ENCODE measurements at places on chromosomes 1 and 21. TPM values are rescaled to one million over a fixed set of nuclear protein-coding genes. Genes with fewer than 3 reads are reported as not detected.

NFIA gene
- total RNA-seq, result 47.0 TPM

WLS gene
- 163 TPM for total RNA-seq

CACNA1E gene
- not detected for total RNA-seq

LAX1 gene
- total RNA-seq, result not detected

MRPL39 gene
- 28.1 TPM for total RNA-seq

CHD5 gene
- total RNA-seq, result 0.11 TPM

HES4 gene
- 32.0 TPM for total RNA-seq

DNA sequence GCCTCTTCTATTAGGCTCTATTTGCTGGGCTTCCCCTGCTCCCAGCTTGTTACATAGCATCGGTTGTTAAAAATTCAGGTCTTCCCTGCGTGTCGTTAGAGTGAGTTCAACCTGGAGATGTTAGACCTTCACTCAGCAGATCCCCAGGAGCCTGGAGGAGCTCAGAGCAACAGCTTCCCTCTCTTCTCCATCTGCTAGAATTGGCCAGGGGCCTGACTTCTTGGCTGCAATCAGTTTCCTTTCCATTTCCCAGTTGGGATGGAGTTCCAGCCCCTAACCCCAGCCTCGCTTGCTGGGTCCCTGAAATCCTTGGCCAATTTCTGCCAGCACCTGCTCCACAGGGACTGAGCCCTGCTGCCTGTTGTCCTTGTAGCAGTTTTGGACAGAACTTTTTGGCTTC, 55.9 kb downstream of the MT1HL1 start:
- no peak for DNase-seq

DNA sequence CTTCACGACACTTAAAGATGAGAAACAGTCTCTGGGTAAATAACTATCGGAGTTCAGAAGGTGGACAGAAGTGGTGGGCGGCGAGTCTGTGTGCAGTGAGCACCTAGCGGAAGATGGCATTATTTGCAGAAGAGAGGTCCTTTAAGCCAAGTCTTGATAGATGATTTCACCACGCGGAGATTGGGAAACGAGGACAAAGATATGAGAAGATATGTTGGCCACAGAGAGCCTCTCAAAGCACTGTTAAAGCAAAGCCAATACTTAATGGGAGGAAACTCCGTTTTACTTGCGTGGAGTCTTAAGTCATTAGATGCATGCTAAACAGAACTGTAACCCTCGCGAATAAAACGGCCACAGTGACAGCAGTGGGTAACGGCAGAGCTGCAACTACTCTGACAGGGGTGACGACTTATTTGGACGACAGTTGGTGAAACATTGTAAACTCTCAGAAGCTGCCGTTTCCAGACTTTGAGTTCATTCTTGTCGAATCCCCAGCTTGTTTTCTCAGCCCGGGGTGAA, 577 bp upstream of the CEP350 start:
- no peak for DNase-seq

- peak; percentile 23 for DNase-seq
Observed at GRCh38 chr21:16773206-16773605, 739.6 kb upstream of the CXADR start.

DNA sequence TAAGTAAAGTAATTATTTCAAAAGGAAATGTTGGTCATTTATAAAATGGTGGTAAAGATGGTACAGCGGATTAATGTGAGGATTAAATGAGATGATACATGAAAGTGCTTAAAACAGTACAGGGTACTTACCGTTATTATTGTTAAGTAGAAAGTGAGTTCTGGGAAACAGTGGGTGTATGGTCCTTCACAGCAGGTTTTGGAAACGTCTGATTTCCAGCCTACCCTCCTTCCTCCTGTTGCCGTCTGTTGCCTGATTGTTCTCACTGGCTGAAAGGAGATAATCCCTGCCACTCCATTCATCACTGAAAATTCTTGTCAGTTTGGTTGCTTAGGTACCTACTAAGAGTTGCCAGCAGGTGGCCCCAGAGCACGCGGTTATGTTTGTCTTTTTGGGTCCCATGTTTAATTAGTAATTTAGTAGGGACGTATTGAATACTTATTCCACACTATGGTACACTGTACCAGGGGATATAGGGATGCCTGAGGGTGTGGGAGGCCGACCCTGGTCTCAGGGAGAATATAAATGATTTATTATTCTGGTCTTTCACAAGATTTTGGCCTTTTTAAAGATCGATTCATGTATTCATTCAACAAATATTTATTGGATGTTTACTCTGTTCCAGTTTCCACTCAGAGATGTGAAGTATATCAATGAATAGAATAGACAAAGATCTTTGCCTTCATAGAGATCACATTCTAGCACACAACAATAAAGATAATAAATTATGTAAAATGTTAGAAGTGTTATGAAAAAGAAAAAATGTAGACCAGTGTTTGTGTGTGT, 30.8 kb upstream of the RPTN start:
- peak; percentile 65 for DNase-seq

GRCh38 chr1:229643996-229644745, 18.1 kb downstream of the URB2 start:
- DNase-seq, result no peak

- DNase-seq, result no peak
Observed at GRCh38 chr1:227766015-227766634, 30.9 kb downstream of the SNAP47 start.

- peak; percentile 42 for DNase-seq
Observed at GRCh38 chr1:20486457-20487235, 636 bp upstream of the CAMK2N1 start.

DNA sequence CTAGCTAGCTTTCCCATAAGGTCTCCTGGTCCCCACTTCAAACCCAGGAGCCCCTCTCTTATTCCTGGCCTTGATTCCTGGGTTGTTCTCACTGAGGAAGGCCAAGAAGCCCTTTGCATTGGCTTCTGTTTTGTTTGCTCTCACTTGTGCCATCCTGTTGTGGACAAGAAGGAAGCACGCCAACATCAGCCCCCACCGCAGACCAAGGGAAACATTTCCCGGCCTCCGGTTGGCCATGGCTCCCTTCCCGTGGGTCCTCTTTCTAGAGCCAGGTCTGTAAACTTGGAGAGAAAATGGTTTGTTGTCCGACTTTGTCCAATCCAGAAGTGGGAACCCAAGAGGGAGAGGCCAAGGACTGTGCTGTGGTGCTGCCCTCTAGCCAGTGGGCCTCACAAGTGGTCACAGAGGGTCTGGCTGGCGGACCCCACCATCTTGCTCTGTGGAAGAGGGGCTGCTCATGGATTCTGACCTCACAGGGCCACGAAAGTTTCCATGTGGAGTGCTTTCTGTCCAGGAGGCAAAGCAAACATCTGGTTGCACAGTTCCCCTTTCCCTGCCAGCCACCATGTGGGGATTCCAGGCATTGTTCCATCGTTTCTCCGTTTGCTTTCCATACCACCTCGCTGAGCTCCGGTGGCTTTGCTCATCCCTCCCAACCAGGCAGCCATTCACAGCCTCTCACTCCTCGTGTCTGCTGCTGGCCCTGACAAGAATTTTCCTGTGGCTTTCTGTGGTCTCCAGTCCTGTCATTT, 18.9 kb upstream of the TENT5C start:
- DNase-seq, result no peak

- no peak for DNase-seq
Observed at GRCh38 chr1:47646676-47647075, 208.8 kb downstream of the FOXD2 start.

DNA sequence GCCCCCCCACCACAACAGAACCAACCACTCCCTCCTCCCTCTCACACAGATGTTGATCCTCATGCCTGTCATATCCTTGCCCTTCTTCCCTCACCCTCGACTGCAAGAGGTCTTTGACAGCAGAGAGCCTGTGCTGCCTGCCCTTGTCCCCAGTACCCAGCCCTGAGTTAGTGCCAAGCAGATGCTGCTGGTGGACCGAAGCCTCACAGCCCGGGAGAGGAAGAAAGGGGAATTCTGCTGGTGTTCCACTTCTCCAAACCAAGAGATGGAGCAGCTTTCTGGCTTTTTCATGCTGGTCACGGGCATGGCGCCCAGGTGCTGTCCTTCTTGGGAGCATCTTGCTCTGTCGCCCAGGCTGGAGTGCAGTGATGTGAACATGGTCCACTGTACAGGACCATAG, 69.1 kb downstream of the SLC66A1 start:
- no peak for DNase-seq

GRCh38 chr1:48540587-48540986, 68.6 kb upstream of the SPATA6 start:
- no peak for DNase-seq

DNA sequence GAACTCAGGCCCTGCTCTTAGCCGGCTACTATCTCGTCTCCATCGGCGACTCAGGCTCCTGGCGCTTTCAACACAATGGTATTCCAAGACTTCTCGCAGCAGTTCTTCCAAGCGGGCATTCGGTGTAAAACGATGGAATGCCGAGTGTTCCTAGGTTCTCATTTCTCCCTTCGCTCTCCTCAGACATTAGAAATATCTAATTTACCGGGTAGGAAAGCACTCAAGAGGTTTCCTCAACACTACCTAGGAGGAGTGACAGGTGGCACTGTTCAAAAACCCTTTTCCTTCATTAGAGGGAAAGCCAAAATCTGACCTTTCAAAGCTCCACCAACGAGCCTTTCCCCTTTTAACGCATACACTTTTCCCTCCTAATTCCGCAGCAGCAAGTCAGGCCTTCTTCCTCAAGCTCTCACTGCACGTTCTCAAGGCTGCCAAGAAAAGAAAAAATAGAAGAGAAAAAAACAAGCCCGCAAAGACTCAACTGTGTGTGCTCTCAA, 601 bp downstream of the UBE2G2 start:
- DNase-seq, result peak; percentile 39

DNA sequence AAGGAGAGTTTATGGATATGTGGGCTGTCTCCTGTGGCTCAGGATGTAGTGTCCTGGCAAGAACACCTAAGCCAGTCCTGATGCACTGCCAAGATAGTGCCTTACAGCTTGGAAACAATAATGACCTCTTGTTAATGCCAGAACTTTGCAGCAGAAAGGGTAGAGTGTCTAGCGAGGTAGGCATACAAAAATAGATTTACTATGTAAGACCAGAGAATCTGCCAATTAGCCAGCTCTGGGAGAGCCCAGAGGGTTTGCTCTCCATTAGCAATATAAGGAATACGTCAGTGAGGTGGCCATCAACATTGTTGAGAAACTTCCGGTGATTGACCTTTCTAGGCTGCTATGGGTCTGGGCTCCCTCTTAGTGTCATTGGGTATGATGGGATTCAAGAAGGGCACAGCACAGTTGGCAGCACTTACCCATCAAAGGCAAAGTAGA, 178.5 kb upstream of the GALNT2 start:
- DNase-seq, result no peak

- DNase-seq, result peak; percentile 80
Observed at GRCh38 chr1:34858901-34859445, 576 bp downstream of the SMIM12 start.

DNA sequence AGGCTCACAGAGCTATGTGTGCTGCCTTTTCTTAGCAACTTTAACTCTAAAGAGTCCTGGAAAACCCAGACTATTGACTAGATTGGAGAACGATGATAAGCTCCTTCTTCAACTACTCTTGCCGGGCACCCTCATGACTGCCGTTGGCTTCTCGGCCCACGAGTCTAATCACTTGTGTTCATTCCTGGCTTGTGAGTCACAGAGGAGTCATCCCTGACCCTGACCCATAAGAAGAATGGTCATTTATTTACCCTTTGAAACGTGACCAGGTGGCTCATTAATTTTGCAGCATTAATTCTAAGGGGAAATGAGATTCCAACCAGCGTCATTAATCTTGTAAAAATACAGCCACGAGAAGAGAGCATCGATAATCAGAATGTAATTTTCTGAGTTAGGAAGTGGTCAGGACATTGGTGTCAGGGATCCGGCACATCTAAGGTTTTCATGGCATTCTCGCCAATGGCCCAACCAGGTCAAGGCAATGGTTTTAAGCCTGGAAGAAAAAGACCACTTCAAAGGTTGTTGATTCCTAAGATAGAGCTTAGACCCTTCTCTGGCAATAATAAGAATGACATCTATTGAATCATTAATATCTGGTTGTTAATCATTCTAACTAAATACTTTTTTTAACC, 183.6 kb upstream of the RUNX1 start:
- peak; percentile 93 for DNase-seq

All from endothelial cell of umbilical vein (primary cell).